ENCODE measurements at places on chromosomes 11 and 22.

DNA sequence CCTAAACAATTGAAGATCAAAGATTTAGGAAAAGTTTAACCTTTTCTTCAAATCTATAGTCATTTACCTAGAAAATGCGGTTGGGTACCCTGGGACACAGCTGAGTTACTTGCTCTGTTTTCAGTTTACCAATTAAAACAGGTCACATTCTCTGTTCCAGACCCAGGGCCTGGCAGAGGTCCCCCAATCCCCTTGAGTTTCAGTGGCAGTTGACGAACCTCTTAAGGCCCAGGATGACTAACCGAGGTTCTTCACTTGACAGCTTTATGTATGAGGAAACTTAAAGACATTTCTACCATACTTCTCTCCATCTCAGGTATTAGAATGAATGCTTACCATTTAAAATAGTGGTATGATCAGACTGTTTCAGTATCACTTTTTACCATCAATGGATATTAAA lies 16.3 kb downstream of the LDHAL6A start:
- DNase-seq = no peak

DNA sequence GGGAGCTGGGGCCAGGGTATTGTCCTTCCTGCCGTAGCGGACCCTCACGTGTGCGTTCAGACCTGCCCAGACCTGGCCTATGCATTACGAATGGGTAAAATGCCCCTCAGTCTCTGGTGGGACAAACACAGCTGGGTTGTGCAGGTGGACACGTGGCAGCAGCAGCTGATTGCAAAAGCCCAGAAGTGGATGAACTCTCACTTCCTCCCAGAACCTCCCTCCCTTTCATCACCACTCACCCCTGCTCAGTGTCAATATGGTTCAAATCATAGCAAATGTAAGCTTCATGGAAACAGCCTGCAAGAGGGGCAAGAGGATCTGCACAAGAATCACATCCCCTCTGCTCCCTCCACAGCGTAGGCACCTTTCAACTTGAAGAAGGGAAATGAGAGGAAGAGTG lies 352.1 kb downstream of the OPCML start:
- no peak for DNase-seq

GRCh38 chr11:46755962-46756361 lies 36.9 kb downstream of the F2 start:
- DNase-seq = no peak

DNA sequence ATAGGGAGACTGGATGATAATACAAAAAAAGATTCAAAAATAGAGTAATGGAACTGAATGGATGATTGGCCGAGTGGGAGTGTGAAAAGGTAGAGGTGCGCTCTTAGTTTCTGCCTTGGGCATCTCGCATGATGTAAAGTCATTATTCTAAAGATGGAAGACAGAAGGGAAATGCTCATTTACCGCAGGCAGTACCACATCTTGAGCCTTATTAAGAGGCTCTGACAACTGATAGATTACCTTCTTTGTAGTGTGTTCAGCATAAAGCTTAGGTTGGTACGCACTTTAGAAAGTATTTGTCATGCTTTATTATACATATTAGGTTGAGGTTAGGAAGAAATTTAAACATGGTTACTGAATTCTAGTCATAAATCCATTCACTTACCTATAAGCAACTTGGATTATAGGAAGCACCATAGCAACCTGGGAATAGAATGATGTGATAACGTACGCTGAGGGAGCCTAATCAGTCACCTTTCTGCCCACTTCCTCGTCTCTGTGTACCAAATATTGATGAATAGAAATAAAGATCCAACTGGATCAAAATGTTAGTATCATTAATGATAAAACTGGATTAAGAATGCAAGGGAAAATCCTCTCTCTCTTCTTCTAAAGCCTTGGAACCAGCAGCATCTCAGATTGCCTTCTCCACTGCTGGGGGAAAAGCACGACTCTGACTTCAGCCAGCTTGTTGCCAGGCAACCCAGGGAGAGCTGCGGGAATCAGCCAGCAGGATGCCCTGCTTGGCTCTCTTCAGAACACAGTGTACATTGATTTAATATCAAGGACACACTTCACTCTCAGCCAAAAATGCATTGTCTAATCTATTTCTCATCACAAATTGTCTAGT lies 29.0 kb upstream of the VWA5A start:
- DNase-seq = no peak

DNA sequence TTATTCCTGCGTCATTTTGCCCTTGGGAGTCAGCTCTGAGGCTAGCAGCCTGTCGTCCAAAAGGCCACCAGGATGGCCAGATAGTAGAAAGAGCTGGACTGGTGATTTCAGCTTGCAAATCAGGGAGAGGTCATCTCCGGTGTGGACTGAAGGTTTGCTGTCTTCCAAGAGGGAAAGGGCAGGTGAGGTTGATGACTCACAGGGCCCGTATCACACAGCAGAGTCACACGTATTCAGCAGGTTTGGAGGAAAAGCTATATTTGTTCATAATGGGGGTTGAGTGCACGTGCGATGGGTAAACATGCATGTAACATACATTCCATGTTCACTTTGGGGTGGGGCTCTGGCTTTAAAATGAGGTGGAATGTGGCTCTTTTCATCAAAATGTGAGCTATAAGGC lies 25.6 kb downstream of the MRPL21 start:
- no peak for DNase-seq

GRCh38 chr11:111308140-111308539 lies 9.8 kb downstream of the POU2AF3 start:
- DNase-seq = no peak

DNA sequence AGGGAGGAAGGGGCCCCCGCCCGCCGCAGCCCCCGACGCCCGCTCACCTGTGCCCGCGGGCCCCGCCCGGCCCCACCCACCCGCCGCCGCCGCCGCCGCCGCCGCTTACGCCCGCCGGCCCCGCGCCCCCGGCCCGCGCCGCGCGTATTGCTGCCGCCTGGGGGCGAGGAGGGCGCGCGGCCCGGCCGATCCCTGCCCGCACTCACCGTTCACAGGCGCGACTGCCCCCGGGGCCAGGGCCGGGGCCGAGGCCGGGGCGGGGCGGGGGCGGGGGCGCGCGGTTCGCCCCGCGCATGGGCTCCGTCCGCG lies 212 bp downstream of the HRAS start:
- no peak for DNase-seq

GRCh38 chr11:105189581-105189980 lies 50.0 kb upstream of the CARD18 start:
- no peak for DNase-seq

GRCh38 chr11:110123003-110123402 lies 29.8 kb downstream of the ZC3H12C start:
- no peak for DNase-seq

DNA sequence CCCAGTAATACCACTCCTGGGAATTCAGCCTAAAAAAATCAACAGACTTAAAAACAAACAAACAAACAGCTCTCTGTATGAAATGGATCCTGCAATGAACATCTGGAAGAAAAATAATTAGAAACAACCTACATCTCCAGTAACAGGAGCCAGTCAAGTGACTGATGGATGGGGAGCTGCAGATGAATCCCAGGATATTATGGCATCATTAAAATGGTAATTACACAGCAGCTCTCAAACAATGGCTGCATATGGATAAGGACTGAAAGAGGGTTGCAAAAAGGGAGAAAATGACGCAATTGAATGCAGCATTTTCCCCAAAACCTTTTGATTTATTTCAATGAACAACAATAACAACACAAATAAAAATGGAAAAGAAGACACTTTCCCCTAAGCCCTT lies 4.1 kb downstream of the NPTXR start:
- DNase-seq = no peak

DNA sequence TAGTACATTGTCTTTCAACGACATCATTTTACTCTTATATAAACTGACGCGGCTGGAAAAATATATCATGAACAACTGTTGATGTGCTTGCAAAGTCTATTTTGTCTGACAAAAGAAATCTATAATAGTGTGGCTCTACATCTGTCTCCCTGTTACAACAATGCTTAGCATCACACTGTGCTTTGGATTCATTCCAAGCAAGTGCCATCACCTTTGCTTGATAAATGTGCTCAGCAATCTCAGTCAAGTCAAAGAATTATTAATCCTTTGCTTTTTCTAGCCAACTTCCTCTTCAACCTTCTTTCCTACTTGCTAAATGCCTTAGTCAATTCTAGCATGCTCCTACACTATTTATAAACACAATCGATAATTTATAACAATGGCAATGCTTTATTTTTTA lies 140.5 kb downstream of the FCHSD2 start:
- no peak for DNase-seq

DNA sequence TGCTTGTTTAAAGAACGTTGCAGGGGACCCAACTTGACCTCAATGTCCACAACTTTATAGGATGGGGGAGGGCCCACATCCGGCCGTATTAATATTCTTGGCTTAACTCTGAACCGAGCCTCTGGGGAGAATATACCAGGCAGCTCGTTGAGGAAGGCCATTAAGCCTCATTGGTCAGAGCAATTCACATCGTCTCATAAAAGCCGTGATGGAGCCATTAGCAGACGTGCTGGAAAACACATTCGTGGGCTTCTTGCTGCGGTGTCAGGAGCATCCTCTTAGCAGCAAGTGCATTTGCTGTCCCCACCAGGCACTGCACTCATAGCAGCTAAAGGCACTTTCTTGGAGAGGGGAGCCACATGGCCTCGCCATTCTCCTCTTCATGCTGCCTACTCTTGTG lies 14.9 kb downstream of the DSCAML1 start:
- DNase-seq = no peak

DNA sequence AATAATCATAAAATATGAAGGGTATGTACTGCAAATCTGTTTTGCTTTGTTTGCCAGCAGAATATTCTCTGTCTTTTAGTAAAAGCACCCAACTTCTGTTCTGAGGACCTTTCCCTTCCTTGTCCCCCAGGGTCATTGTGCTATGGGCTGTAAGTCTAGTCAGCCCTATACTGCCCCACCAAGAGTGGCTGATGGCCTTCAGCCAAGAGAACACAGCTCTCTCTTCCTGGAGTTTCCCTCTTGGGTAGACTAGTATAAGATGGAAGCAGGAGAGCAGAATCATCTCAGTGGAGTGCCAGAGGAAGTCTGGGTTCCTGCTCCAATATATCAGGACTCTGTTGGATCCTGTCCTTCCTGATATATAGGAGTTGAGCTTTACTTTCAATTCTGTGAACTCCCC lies 29.0 kb downstream of the MMP13 start:
- no peak for DNase-seq

- DNase-seq = no peak
These were observed 109.5 kb upstream of the DDI1 start for GRCh38 chr11:103926990-103927389.
